Fibroblast of the aortic adventitia (primary cell): ENCODE measurements at places on chromosomes 4 and X. TPM values are rescaled to one million over a fixed set of nuclear protein-coding genes. Genes with fewer than 3 reads are reported as not detected.

GRCh38 chr4:55725057-55725456 lies 89.0 kb upstream of the NMU start:
- DNase-seq = no peak

Gene MTNR1A
- not detected in 2 replicates for total RNA-seq

- peak; percentile 29 for DNase-seq
Observed at GRCh38 chr4:88737307-88737941, 39.8 kb upstream of the NAP1L5 start.

DNA sequence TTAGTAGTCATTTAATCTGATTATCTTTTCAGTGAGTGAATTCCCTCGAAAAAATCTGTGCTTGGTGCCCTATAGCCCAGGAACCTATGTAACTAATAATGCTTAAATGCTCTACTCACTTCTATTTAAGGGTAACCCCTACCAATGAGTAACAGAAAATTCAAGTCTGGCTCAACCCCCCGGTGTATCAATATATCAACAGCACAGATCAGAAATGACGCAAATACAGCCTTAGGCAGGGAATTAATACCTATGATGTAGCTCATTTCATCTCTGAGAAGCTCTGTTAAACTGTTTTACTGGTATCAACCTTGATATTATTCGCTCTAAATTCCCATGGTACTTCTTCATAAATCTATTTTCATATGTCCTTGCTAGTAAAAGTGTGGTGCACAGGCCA lies 28.6 kb downstream of the PDGFC start:
- DNase-seq = no peak

Gene ODAPH
- total RNA-seq = not detected in 2 replicates
